CD4-positive, alpha-beta T cell treated with Interleukin-17A for 1 hour (primary cell): ENCODE measurements at places on chromosomes 3 and 15.
A peak's percentile ranks its signal among the peaks of the same experiment; 100 is the strongest.

DNA sequence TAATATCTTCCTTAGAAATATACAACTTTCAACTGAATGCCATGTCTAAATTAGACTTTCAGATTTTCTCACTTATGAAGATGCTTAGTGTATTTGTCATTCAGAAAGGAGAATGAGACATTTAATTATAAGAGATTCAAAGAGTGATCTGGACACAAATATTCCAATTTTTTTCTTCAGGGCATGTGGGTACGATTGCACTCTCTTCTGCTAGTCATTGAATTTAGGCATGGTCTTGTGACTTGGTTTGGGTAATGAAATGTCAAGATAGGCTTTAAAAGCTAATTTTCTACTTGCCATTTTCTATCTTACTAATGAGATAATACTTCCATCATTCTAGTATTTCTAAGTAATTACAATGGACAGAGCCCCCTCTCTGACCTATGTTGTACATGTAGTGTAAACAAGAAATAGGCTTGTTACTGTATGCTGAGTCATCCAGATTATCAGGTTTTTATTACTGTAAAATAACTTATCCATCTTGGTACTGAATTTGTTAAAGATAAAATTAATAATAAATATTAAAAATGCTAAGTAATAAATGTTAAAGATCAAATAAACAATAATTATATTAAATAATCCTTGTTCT lies 770.8 kb upstream of the BCHE start:
- no peak for DNase-seq

- DNase-seq: peak; percentile 26
Observed at GRCh38 chr15:100341239-100341749, 481 bp downstream of the ADAMTS17 start.

DNA sequence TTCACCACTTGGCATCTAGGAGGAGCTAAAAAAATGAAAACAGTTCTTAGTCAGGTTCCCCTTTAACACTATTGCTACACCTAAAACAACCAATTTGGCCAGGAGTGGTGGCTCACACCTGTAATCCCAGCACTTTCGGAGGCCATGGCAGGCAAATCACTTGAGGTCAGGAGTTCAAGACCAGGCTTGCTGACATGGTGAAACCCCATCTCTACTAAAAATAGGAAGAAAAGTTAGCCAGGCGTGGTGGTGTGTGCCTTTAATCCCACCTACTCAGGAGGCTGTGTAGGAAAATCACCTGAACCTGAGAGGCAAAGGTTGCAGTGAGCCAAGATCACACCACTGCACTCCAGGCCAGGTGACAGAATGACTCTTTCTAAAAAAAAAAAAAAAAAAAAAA lies 124.1 kb downstream of the DGKG start:
- no peak for DNase-seq

DNA sequence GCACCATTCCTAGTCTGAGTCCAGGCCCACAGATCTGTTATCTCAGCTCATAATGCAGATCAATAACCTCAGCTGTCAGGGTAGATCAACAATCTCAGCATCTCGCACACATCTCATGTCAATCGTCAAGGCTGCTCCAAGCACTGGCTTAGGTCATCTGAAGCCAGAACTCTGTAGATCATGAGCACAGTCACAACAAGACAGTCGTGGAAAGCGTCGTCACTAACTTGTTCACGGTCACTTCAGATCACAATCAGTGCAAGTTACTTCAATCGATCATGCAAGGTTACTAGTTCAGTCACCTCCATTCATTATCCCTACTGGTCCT lies 71.8 kb downstream of the RBPMS2 start:
- DNase-seq: no peak

DNA sequence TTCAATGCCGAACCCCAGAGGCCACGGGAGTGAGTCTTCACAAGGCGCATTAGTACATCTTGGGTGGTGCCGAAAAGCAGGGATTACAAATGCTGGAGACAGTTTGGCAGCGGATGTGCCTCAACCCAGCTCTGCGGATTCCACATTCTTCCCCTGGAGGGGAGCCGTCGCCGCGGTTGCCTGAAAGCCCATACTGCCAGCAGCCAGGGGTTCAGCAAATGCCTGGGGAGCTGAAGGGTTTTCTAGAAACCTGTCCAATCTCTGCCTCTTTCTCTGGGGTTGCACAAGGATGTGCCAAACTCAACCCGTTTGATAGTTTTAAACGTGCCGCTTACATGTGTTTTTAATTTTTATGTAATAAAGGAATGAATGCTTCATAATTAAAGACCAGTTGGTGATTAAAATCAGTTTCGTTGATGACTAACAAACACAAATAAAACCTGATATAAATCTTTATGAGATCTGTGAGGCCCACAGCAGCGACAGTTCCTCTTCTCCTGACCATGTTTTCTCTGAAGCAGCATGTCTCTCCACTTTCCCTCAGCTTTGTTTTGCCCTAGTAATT lies 74.6 kb upstream of the LEKR1 start:
- no peak for DNase-seq

DNA sequence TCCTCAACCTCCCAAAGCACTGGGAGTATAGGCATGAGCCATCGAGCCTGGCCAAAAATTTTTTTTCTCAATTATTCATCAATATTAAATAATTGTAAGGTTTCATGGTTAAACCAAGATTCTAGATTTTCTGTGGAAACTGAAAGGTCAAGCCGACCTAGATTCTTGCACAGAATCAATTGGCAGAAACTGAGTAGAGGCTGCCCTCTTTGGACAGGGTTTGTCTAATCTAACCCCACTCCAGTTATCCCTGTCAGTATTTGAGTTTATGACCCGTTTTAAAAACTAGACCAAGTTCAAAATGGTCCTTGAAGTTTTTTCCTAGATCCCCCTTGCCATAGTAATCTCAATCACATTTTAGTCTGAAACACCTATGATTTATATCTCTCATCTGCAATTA lies 8.6 kb upstream of the ADAM10 start:
- DNase-seq: no peak

DNA sequence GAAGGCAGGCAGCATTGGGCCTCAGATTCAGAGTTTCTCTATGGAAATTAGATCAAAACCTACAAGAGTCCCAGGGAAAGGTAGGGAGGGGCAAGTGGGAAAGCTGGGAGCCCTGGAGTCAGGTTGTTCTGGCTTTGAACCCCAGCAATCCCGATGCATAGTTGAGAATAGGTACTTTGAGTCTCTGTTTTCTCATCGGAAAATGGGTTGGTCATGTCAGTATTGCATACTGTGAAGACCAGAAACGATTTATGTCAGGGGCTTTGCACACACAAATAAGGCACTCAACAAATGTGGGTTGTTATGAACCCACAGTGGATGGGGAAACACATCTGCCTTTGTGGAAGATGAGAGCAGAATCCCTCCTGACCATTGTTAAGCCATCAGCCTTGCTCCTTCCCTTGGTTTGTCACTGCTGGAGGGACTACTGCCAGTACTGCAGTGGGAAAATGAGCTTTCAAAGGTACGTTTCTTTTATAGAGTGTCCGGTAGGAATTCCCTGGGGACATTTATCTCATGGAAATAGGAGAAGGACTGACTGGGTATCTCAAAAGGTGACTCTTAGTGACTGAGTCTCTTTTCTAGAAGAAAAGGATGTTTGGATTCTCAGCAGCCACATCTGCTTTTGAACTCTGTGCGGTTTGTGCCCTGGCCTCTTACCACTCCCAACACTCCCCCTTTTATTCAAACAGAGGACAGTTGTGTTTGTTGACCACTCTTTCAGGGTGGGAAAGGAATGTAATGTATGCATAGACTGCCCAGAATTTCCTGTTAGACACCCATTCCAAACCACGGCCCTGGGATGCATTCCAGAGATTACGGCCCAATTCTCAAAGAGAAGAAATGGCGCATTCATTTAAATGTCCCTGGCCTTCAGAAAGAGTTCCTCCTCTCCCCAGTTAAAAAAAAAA lies 54.6 kb upstream of the VILL start:
- no peak for DNase-seq

- DNase-seq: no peak
Observed at GRCh38 chr3:71621825-71622537, 38.5 kb upstream of the FOXP1 start.

- no peak for DNase-seq
Observed at GRCh38 chr3:143848704-143849103, 436 bp upstream of the SLC9A9 start.

GRCh38 chr3:186254676-186255650 lies 107.1 kb downstream of the DGKG start:
- peak; percentile 19 for DNase-seq

DNA sequence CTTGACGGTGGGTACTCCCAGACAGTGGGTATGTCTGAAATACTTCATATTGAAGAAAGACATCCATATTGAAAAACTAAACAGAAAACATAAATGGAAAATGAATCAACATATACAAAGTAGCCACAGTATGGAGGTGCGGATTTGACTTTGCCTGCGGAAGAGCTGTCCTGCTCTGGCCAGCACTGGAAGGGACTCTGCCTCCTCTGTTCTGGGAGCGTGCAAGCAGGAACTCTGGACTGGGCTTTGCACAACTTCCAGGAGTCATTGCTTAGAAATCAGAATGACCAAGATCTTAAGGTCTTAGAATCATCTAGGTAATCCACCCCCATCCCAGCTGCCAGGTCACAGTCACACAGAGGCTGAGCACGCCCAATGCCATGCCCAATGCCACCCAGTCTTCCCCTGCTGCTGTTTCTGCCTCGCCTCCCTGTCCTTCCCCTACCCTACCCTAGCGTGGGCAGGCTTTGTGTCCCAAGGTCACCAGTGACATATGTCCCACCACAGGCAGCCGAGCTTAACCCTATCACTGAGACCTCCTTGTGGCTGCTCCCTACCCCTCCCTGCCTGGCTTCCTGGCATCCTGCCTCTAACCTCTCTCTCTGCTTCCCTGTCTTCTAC lies 36.3 kb downstream of the CDC25A start:
- DNase-seq: no peak

GRCh38 chr15:99981191-99981647 lies 248.0 kb upstream of the LYSMD4 start:
- DNase-seq: no peak

GRCh38 chr3:58743296-58743695 lies 76.7 kb upstream of the FAM3D start:
- no peak for DNase-seq

DNA sequence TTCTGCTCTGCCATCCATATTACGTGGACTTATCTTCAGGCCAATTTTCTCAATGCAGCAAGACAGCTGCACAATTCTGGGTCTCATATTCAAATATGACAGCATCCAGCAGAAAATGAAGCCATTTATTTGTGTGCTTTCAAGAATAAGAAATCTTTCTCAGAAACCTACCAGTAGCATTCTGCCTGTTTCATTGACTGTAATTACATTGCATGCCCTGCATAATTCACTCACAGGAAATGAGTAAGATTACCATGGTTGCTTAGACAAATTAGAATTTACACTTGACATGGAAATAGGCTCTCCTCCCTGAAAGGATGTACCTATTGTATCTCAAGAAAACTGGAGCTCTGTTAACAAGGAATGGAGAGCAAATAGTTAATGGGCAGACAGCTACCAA lies 346.6 kb upstream of the DCBLD2 start:
- DNase-seq: no peak

DNA sequence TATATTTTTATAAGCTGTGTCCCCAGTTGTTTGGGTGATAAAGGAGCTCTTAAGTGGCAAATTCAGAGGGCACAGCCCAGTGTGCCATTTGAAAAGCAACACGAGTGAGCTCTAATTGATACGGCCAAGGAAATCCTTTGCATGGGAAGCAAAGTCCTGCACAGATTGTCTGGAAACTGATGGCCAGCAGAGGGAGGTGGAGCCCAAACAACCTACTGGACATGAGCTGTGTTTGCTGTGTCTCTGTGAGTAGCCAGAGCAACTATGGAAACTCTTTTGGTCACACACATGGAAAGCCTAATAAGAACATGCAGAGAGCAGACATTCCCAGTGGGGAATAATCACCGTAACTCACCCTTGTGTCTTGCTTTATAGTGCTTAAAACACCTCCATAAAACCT lies 24.4 kb downstream of the ONECUT1 start:
- DNase-seq: no peak

DNA sequence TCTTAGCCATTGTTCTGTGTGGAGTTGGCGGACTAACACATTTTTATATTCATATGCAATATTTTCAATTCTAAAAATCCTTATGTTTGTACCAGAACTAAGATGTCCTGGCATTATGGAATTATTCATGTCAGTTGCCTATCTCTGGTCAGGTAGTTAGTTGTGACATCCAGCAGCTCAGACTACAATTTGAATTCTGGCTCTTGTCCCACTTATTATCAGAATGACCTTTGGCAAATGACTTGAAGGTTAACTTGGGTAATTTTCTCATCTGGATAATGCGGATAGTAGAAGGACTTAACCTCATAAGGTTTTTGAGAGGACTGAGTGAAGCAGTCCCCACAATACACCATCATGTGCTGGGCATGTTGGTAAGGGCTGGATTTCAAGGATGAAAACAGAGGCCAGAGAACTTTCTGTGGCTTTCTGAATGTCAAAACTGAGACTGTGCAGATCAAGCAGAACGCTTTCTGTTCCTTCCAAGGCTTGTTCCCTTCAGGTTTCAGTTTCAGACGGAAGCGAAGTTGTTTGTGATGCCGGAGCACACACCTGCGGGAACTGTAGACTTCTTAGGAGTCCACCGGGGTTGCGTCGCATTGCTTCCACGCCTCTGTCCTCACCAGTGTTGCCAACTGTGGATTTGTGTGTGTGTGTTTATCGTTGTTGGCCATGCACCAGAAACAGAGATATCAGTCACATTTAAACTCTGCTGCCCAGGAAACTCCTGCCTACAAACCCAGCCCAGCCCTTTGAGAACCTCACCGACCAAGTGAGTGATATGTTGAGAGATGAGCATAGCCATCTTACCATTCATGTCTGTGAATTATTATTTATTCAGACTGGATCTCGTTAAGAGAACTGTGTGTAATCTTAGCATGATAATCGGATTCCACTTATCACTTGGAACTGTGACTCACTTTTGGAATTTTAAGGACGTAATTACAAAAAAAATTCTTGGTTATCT lies 76.0 kb downstream of the PTPRG start:
- DNase-seq: no peak

DNA sequence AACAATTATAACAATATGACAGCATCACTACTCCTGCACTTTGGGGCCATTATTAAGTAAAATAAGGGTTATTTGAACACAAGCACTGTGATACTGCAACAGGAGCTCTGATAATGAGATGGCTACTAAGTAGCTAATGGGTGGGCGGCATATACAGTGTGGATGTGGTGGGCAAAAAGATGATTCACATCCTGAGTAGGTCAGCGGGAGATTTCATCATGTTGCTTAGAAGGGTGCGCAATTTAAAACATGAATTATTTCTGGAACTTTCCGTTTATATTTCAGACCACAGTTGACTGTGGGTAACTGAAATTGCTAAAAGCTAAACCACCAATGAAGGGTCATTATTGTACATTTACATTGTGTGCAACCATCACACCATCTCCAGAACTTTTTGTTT lies 42.3 kb downstream of the FBXO22 start:
- no peak for DNase-seq
